Cardiac fibroblast (primary cell): ENCODE measurements at places on chromosomes 12 and 14.

DNA sequence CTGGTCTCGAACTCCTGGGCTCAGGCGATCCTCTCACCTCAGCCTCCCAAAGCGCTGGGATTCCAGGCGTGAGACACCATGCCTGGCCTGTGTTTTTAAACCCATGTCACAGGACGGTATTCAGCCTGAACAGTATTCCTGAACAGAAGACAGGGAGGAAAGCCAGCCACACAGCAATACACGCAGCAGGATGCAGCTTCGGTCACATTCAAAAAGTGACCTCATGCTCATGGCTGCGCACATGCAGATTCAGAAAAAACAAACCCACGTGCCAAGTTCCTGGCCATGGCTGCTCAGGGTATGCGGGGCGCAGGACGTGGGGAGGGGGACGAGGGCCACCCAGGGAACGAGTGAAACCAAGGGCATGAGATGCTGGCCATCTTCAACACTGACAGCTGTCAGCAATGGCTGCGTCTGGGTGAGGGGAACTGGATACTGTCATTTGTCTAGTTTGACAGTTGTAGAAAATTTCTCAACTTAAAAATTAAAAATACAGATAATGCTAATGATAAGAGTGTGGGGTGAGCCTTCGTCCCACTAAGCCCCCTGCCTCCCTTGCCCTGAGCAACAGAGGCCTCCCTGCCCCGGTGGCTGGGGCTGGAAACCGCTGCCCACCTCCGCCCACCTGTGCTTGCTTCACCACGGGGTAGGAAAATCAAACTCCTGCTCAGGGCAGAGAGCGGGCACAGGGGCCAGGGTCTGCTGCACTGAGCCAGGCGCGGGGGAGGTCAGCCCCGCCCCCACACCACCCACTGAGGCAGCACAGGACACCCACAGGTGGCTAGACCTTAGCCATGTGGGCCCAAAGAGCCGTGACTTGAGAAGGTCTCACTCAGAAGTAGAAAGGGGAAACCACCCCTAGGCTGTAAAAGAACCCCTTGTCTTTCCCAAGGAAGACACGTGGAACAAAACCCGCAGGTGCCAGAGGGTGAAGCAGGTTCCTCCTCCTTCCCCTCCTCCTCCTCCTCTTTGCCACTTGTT is 84.2 kb downstream of the SCARB1 start:
- no peak for DNase-seq

DNA sequence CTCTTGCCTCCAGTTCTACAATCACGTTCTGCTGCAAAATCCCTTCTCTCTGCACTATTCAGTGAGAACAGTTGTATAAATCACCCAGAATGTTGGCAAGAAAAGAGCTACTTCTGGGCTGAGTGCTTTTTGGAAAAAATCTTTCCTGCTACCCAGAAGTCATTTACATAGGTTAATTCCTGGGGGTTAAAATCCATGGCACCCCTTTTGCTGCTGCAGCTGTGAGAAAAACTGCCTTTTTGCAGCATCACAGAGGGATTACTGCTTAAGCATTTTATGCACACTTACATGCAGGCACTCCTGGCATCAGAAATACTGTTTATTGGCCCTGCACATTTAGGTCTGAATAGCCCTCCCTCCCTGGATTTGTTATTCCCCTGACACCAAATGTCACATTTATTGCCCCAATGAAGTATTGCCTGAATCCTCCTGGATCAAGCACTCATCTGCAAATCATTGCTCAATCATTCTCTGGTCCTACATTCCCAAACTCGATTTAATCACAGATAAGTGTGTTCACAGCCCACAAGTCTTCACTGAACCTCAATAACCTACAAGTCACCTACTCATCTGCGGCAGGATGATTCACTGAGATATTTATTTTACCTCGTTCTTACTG is 43.1 kb upstream of the CCDC196 start:
- DNase-seq: no peak

DNA sequence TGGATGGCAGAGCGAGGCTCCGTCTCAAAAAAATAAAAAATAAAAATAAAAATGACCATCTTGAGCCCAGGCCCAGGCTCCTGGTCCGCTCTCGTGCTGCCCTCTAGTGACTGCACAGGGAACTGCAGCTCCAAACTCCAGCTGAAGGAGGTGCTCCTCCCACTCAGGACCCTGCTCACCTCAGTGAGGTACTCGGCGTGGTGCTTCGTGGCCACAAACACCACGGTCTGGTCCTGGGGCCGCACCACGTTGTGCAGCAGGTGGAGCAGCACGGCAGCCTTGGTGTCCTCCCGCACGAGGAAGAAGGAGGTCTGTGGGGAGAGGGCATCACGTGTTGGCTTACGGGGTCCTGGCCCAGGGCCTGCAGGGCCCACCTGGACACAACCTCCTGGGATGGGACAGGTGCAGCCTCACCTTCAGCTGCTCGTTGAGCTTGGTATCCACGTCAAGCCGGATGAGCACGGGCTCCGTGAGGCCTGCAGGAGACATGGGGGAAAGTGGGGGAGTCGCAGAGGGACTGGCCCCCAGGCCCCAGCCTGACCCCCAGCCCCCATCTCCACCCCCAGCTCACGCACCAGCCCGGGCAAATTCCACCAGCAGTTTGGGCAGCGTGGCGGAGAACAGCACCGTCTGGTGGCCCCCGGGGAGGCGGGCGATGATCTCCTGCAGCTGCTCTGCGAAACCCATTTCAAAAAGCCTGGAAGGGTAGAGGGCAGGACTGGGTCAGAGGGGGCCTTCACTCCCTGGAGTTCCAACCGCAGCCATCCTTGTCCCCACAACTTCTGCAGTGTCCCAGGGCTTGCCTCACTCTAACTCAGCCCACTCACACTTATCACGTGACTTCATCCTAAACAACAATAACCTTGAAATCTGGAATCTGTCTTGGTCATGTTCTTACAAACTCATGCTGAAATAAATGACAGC is 10.6 kb downstream of the DDX54 start:
- peak; percentile 76 for DNase-seq

DNA sequence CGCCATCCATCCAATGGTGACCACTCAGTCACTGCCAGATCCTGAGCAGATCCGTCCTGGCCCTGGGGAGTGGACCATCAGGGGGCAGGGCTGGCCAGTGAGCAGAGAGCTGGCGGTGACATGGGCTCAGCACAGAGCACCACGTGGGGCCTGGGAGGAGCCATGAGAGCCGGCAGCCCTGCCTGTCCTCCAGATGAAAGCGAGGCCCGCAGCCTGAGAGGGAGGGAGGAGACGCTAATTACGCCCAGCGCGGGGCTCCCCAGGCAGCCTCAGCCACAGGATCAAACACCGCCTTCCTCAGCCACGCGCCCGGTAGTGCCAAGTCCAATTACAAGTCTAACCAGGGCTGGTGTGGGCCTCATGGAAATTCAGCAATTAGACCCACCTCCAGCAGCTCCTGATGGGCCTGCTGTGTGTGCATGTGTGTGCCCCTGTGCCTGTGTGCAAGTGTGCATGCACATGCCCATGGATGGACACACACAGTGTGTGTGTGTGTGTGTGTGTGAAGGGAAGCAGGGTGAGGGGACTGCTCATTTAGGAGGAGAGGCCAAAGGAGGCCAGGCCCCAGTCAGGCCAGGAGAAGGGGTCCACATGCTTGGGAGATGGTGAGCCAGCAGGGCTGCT is 68.0 kb downstream of the KIF26A start:
- no peak for DNase-seq

DNA sequence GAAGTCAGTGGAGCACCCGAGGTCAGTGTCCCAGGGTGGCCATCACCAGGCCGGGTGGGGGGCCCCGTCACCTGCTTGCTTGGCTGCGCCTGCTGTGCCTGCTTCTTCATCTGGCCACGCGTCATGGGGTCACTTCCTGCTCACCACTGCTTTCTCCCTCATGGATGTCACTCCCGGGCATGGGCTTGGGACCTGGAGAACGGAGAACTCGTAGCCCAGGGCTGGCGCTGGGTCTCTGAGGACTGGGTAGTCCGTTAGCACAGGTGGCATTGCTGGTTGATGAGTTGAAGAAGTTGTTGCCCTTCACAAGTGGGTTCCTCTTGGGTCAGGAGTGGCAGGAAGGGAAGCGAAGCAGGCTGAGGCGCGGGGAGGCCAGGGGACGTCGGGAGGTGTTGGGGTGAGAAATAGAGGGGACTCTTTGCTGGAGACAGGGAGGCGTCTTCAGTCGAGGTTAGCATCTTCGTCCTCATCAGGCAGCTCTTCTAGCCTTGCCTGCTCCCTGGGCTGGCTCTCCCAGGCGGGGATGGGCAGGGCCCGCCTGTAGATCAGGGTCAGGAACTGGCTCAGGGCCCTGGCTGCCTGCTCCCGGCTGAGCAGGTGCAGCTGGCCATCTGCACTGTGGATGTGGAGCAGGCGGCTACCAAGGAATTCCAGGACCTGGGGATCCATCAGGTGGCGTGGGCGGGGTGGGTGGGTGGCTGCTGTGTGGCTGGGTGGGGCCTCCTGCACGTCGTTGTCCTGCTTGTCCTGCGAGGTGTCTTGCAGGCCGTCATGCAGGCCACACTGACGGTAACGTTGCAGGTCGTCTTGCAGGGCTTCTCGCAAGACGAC is 23.0 kb downstream of the RTL1 start:
- no peak for DNase-seq

GRCh38 chr12:49461221-49461620 is 77.6 kb upstream of the KCNH3 start:
- DNase-seq: peak; percentile 13

- no peak for DNase-seq
Observed at GRCh38 chr12:131061041-131061806, 107.5 kb downstream of the ADGRD1 start.

GRCh38 chr14:106556665-106557289 is 1030.4 kb downstream of the TMEM121 start:
- DNase-seq: no peak

GRCh38 chr12:80954857-80955520 is 17.3 kb upstream of the LIN7A start:
- no peak for DNase-seq

GRCh38 chr14:52776816-52777215 is 14.6 kb downstream of the GNPNAT1 start:
- no peak for DNase-seq
